Activated CD4-positive, alpha-beta T cell treated with anti-CD3 and anti-CD28 coated beads for 4 hours (primary cell): ENCODE measurements at places on chromosomes 1 and 21.

DNA sequence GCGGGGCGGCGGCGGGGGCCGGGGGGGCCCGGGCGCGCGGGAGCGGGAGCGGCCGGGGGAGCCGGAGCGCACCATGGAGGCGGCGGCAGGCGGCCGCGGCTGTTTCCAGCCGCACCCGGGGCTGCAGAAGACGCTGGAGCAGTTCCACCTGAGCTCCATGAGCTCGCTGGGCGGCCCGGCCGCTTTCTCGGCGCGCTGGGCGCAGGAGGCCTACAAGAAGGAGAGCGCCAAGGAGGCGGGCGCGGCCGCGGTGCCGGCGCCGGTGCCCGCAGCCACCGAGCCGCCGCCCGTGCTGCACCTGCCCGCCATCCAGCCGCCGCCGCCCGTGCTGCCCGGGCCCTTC is 546 bp downstream of the SKI start:
- DNase-seq, result no peak

GRCh38 chr1:154344977-154345837 is 19.9 kb downstream of the ATP8B2 start:
- peak; percentile 74 for DNase-seq

DNA sequence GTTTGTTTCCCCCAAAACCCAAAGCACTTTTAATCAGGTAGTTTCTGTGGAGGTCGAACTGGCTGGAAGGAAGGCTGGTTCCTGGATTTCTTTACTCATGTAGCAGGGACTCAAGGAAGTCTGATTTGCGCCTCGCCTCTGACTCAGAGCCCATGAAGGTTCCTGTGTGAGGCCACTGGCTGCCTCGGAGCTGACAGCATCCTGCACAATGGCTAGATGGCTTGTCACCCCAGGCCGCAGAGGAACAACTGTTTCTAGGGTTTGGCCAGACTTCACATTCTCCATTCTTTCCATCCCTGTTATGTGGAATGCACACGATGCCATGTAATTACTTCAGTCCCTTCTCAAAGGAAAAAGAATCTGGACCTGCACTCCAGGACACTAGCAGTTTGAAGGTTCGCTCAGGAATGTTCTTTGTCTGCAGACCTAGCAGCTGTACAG is 39.1 kb upstream of the PRSS38 start:
- DNase-seq, result no peak

- no peak for DNase-seq
Observed at GRCh38 chr1:11412141-11412540, 66.8 kb upstream of the DISP3 start.

DNA sequence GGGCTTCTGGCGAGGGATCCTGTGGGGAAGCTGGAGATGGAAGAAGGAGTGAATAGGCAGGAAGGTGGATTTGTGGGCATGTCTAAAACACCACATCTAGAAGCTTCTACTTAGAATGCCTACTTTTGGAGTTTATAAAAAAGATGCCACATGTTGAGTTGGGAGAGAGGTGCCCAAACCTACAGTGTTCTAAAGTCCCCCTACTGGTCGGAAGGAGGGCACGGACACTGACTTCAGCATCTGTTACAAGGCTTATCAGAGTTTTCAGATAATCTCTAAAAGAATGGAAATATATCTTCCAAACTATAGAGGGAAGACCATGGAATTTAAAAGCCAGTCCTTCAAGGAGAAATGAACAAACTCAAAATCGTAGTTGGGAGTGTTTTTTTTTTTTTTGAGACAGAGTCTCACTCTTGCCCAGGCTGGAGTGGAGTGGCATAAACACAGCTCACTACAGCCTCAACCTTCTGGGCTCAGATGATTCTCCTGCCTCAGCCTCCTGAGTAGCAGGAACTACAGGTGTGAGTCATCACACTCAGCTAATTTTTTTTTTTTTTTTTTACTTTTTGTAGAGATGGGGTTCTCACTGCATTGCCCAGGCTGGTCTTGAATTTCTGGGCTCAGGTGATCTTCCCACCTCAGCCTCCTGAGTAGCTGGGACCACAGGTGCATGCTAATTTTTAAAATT is 14.8 kb downstream of the IBA57 start:
- DNase-seq, result no peak

GRCh38 chr1:237187842-237188241 is 145.9 kb downstream of the RYR2 start:
- DNase-seq, result no peak

- no peak for DNase-seq
Observed at GRCh38 chr1:157409927-157410326, 142.4 kb downstream of the FCRL5 start.

GRCh38 chr1:151024540-151025146 is 11.7 kb upstream of the BNIPL start:
- peak; percentile 92 for DNase-seq

- no peak for DNase-seq
Observed at GRCh38 chr1:166087734-166088571, 78.8 kb downstream of the FAM78B start.

GRCh38 chr1:1122981-1123480 is 7.1 kb upstream of the C1orf159 start:
- DNase-seq, result no peak

DNA sequence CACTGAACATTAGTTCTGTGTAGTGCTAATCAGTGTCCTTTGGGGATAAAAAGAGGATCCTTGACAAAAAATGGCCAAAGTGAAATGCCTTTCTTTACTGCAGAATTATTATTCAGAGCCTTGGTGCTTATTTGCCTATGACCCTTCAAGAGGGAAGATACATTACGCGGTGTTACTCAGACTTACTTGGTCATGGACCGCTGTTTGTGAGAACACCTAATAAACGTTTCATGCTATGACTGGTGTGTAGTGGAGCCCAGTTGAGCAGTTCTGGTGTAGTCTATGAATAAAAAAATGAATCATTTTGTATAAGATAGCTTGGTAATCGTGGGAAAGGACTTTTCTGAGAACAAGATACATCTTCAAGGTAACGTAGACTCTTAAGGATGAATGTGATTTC is 8.3 kb downstream of the NFYC start:
- DNase-seq, result no peak

- peak; percentile 30 for DNase-seq
Observed at GRCh38 chr1:35929730-35930592, 944 bp upstream of the AGO3 start.

- no peak for DNase-seq
Observed at GRCh38 chr1:217048104-217048707, 325.0 kb upstream of the ESRRG start.

DNA sequence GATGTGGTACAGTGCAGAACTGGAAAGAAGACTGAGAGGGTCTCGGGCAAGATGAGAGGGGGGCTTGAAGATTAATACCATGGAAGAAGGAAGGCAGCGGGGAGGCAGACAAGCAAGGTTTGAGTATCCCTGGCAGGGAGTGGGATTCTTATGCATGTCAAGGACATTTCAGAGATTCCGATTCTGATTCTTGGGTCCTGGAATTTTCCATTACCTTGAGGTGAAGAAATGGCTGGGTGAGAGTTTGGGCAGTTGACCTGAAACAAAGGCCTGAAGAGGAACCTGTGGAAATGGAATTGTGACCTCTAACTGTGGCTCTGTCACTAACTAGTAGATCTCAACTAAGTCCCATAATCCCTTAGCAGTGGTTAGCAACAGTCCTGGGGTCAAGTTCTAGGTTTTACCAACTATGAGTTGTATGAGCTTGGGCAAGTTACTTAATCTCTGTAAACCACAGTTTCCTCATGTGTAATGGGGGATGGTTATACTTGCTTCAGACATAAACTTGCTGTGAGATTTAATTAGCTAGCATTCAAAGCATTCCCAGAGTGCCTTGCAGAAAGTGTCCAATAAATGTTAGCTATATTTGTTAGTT is 8.6 kb upstream of the ACTN2 start:
- DNase-seq, result no peak
